ENCODE measurements at places on chromosomes 5 and 9.

GRCh38 chr5:50763351-50763750 lies 96.9 kb downstream of the PARP8 start:
- DNase-seq, result no peak

DNA sequence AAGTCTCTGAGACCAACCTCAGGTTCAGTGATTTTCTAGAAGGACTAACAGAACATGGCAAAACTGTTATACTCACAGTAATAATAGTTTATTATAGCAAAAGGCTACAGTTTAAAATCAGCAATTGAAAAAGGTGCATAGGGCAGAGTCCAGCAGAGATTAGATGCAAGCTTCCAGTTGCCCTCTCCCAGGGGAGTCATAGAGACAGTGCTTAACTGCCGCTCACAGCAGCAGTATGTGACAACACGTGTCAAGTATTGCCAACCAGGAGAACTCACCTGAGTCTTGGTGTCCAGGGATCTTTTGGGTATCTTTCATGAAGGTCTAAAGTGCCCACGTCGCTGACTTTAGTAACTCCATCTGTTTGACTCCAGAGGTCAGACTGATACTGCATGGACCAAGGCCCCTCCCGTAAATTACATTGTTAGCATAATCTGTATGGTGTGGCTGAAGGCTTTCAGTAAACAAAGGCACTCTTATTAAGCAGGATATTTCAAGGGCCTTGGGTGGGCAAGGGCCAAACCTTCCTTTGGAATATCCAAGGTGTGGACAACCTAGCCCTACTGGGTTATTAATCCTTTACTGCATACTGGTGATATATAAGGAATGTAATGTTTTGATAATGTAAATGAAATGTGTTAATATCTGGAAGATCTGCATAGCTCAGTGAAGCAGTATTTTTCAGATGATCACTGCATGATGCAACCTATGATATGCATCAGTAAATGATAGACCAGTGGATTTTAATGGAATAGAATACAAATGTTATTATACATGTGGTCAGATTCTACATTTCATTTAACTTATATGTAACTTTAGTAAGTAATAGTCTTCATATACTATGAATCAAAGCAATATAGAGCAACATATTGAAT lies 44.0 kb downstream of the RASA1 start:
- DNase-seq, result no peak

DNA sequence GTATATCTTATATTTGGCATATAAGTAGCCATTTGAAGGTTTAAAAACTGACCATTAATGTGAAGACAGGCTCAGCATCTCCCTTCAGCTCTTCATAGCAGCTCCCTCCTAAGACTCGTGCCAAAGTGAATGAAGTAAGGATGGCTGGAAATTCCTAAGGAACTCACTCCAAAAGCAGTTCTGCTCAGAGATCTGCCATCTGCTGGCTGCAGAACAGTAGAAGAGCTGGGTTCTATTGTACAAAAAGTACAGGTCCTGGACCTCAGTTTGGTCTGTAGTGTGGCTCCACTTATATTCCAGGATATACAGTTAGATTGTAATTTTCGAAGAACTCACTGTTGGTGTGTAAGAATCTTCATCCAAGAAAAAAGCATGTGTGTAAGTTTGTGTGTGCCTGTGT lies 104.9 kb upstream of the RUSC2 start:
- no peak for DNase-seq

DNA sequence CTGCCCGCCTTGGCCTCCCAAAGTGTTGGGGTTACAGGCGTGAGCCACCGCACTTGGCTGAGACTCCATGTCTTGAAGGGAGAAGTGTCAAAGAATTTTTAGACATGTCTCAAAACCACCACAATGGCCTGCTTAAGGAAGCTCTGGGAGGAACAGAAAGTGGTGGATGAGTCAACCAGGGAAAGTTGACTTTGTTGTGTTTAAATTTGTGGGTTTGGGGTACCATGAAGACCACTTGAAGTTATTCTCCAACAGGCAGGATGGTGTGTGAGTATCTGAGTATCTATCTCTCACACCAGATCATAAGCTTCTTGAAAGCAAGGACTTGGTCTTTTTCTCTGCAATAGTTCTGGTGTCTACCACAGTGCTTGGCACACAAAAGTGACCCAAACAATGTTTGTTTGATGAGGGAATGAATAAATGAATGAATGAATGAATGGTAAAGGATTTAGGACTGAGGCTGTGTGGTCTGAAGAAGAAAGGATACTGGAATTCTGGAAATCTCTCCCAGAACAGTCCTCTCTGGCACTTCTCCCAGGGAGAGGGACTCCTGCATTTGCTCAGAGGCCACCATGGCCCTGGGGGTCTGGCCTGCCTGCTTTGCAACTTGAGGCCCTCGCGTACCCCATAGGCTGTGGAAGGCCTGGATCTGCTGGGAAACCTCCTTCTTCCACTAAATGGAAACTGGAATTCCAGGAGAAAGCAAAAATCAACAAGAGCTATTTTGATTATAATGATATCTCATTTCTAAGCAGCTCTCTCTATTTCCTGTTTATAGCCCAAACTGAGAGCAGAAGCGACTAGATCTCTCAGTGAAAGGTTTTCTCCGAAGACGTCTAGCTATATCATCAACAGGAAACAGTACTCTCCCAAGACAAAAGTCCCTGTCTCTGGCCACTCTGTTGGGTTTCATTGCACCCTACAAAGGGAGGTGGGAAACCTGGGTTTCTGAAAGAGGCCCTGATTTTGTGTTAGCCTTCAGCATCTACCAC lies 187.9 kb downstream of the PALM2AKAP2 start:
- no peak for DNase-seq

- DNase-seq, result no peak
Observed at GRCh38 chr5:90402521-90403255, 6.9 kb downstream of the CETN3 start.
